ENCODE measurements at places on chromosomes 12 and 14.

DNA sequence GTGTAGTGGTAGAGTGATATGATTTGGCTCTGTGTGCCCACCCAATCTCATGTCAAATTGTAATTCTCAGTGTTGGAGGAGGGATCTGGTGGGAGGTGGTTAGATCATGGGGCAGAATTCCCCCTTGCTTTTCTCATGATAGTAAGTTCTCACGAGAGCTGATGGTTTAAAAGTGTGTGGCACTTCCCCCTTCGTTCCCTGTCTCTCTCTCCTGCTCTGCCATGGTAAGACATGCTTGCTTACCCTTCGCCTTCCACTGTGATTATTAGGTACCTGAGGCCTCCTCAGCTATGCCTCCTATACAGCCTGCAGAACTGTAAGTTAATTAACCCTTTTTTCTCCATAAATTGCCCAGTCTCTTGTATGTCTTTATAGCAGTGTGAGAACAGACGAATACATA is 115.7 kb upstream of the FUT8 start:
- DNase-seq = no peak

DNA sequence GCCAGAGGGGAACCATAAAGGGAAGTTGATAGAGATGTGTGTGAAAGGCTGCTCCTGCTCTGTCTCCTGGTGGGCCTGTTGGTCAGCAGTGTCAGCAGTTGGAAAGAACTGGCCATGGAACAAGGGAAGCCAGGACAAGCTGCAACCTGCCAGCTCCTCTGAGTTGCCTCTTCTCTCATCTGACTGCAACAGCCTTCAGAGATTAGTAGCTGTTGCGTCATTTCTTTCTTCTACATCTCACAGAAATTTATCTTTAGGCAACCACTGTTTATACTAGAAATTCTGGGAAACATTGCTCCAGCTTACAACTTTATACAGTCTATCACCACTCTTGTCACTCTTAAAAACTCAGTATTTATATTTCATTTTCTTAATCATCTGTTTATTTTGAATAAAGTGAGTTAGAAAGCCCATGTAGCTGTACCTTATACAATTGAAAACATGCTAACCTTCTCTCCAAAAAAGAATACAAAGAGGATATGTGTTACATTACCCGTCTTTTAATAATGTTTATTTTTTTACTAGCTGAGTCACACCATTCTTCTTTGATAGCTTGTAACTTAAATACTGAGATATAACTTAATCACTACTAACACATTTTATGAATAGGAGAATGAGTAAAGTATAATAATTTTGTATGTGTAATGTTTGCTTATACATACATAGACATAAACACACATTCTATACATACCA is 224.2 kb downstream of the LRFN5 start:
- DNase-seq = peak; percentile 30

- no peak for DNase-seq
These were observed 1025.4 kb upstream of the LRFN5 start for GRCh38 chr14:40581264-40581663.

- no peak for DNase-seq
These were observed 286.4 kb downstream of the NELL2 start for GRCh38 chr12:44589697-44590096.

DNA sequence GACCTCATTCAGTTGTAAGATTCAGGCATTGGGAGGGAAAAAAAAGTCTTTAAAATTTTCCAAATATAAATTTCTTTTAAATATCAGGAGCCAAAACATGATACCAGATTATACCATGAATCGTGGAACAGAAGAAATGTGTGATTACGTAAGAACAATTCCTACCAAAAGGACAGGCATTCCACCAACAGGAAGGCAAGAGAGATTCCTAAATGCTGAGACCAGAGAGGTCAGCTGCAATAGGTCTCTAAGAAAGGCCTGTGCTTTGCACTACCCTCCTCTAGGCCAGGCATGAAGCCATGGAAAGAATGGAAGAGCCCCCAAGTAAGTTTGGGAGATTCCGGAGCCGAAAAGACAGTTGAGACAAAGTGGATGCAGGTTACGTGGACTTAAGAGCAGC is 83.7 kb downstream of the PTGER2 start:
- DNase-seq = no peak

DNA sequence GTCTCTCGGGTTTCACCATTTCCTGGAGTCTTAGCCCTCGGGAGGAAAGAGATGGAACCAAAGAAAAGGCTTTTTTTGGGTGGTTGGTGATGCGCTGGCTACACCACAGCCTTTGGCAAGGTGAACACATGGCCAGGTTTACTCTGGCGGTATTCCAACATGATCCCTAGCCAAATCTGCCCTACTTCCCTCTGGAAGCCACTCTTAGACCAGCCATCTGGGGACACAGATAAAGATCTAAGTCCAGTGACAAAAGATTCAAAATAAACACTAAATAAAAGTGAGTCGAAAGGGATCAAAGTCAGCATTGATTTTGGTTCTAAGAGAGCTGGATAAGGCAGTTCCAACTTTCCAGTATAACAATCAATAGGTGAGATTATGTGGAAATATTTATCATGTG is 694.5 kb downstream of the VRK1 start:
- no peak for DNase-seq

GRCh38 chr12:6226002-6226678 is 25.9 kb downstream of the CD9 start:
- no peak for DNase-seq

DNA sequence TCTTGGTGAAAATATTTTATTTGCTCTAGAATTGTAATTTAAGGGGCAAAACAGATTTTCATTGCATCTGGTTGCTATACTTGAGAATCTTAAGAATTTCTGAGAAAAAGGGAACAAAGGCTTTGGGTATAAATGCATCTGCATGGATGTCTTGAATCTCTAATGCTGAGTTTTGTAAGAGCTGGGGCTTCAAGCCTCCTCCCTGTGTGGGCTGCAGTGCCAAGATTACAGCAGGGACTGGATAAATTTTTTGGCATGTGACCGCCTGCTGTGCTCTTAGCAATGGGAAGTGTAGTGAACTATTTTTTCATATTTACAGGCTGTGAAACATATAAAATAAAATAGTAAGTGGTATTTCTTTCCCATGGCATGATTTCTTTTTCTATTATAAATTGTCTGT is 70.0 kb downstream of the SLC38A6 start:
- no peak for DNase-seq

- DNase-seq = peak; percentile 16
These were observed at the start of gene PDZRN4 for GRCh38 chr12:41188058-41188840. TSS of gene PDZRN4 (plus strand) at chr12:41188320.

DNA sequence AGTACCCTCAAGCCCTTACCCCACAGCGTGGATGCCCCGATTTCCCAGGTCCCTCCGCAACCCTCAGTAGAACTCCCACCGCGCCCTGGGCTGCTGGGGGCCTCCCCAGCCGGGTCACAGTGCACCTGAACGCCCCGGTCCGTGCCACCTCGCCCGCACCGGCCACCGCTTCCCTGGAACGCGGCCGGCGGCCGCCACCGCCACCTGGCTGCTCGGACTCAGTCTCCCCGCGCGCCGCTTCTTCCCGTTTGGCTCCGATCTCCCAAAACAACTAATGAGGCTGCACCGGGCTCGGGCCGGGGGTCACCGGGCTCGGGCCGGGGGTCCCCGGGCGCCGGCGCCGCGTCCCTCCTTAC is 1.0 kb downstream of the ITPK1 start:
- DNase-seq = no peak

DNA sequence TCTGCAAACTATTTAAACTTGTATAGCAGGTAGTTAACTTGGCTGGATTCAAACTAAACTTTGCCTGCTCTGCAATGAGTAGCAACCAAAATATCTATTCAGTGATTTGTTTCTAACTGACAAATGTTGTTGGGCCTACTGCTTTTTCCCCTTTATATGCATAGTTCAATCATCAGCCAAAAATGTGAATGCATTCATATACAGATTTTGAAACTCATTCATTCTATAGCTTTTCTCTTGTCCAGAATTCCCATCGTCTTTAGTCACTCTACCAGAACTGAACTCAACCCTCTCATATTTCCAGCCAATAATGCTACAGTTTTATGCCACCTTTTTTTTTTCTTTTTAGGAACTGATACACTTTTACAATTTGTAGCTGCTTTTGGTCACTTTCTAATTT is 599.8 kb downstream of the RPL10L start:
- DNase-seq = no peak

GRCh38 chr14:96192975-96193805 is 11.4 kb upstream of the BDKRB2 start:
- DNase-seq = no peak
